WTC11 (cell line): ENCODE measurements at places on chromosomes 12 and 14. TPM values are rescaled to one million over a fixed set of nuclear protein-coding genes. Genes with fewer than 3 reads are reported as not detected.

DNA sequence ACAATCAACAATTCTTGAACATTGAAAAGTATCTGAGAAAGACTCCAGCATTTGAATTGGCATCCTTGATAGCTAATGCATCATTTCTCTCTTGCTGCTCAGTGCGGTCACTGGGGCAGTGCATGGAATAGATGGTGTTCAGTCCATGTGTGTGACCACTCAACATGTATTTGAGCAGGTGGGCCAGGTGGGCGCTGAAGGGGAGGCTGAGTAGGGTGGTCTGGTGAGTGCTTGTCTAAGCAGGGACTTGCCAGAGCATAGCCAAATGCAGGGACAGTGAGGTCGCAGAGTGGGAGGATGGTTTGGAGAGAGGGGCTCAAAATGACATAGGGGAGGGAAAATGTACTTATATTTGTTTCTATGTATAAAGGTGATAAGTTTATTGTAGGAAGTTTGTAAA is 409.0 kb downstream of the TMEM121 start:
- no peak for DNase-seq
- peaks cover 80% of the 10 kb centered on the region for H3K36me3 ChIP-seq
- no peaks in the 10 kb centered on the region for H3K4me1 ChIP-seq
- H3K4me3 ChIP-seq = no peak overlapping the region

- no peaks in the 10 kb centered on the region for H3K27me3 ChIP-seq
- DNase-seq = no peak
- peaks cover 16% of the 10 kb centered on the region for H3K4me1 ChIP-seq
- peaks cover 34% of the 10 kb centered on the region for H3K36me3 ChIP-seq
- H3K27ac ChIP-seq = no peak overlapping the region
These were observed 65.2 kb downstream of the PAPOLA start for GRCh38 chr14:96567289-96567899.

DNA sequence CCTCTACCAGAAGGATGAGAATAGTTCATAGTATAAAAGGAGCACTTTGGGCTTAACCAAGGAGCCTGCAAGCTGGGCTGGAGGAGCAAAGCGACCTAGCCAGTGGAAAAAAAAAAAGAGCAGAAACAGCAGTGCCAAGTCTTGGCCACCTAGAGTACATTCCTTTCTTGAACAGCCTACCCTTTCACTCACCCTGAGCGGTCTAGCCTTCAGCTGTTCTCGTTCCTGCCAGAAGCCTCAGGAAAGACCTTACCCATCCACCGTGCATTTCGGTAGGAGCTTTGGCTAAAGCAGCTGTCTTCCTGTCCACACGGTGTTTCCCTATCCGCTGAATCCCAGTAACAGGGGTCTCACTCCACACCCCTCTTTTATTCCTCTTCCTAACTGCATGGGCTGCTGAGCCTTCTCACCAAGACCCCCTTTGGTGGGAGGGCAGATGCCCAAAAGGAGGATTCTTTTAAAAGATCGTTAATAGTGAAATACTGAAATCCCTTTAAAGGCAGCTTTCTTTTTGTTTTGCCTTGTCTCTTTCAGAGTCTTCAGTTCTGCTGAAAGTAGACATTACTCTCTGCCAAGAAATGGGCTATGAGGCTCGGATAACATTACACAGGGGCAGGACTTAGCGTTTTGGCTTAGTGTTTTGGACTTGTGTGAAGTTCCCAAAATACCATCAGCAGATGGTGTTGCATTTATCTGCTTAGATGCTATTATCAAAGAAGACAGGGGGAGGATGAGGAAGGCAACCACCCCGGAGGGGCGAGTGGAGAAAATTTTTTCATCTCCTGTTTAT is 88.5 kb upstream of the METAP2 start:
- no peak overlapping the region for H3K4me3 ChIP-seq
- H3K27ac ChIP-seq = no peak overlapping the region
- H3K27me3 ChIP-seq = no peaks in the 10 kb centered on the region
- no peaks in the 10 kb centered on the region for H3K36me3 ChIP-seq

GRCh38 chr12:54356228-54356627 is 8.1 kb downstream of the GPR84 start:
- H3K4me3 ChIP-seq = peak overlapping the region; percentile 47; the same call in 1 of the 2 replicates
- no peak for DNase-seq
- H3K4me1 ChIP-seq = peaks cover 31% of the 10 kb centered on the region
- peak overlapping the region; percentile 92 for H3K27ac ChIP-seq
- H3K36me3 ChIP-seq = no peaks in the 10 kb centered on the region

DNA sequence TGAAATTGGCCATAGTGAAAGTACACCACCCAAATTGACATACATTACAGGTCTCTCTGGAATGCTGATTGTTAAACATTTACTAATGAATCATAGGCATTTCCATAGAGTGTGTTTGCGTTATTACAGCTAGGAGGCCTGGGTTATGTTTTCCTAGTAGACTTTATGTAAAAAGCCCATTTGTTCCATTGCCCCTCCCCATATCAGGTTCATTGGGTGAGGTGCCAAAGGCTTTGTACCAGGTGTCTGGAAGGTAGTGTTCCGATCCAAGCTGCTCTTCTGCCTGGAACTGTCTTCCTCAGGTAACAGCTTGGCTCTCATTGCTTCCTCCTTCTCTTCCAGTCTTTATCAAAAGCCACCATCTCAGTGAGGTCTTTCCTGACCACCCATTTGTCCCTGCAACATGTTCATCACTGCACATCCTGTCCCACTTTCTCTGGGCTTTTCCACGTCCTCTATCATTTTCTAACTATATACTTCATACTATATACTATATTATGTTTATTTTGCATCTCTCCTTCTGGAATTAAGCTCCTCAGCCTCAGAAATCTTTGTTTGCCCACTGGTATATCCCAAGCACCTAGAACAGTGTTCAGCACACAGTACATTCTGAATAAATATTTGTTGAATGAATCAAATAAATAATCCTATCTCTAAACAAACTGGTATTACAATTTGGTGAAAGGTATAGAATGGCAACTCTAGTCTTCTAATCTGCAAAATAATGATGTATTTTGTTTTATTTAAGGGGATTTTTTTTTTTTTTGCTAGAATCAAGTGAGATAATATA is 252.3 kb downstream of the KTN1 start:
- no peaks in the 10 kb centered on the region for H3K36me3 ChIP-seq
- H3K27me3 ChIP-seq = no peaks in the 10 kb centered on the region
- no peak overlapping the region for H3K4me3 ChIP-seq
- no peak for DNase-seq

GRCh38 chr12:24252602-24253001 is 303.1 kb upstream of the SOX5 start:
- peaks cover 63% of the 10 kb centered on the region for H3K4me1 ChIP-seq
- H3K36me3 ChIP-seq = peaks cover 7% of the 10 kb centered on the region
- H3K27ac ChIP-seq = peak overlapping the region; percentile 96
- peak overlapping the region; percentile 52 for H3K4me3 ChIP-seq

GRCh38 chr12:5171701-5172100 is 128.0 kb downstream of the KCNA5 start:
- peaks cover 13% of the 10 kb centered on the region for H3K4me1 ChIP-seq
- no peak overlapping the region for H3K4me3 ChIP-seq
- H3K36me3 ChIP-seq = peaks cover 4% of the 10 kb centered on the region; the same call in 1 of the 2 replicates
- DNase-seq = peak; percentile 38
- no peaks in the 10 kb centered on the region for H3K27me3 ChIP-seq

DNA sequence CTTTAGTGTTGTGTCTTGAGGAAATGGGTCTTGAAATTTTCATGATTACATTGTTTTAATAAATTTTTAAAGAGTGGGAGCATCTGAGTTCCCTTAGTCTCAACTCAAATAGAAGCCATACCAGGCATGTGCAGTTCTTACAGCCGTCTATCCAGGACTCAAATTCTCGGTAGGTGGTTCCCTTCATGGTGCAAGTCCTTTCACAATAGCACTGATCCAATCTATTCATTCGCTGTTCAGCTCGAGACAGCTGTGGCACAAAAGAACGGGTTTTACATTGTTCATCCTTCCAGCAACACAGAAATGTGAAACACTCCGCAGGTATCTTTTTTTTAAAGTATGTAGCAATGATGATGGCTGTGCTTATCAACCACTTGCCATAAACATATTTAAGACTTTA is 100.2 kb downstream of the NELL2 start:
- no peaks in the 10 kb centered on the region for H3K27me3 ChIP-seq
- H3K27ac ChIP-seq = no peak overlapping the region
- peaks cover 18% of the 10 kb centered on the region for H3K4me1 ChIP-seq

GRCh38 chr14:93160353-93160801 is 24.3 kb downstream of the MOAP1 start:
- no peaks in the 10 kb centered on the region for H3K36me3 ChIP-seq
- H3K4me3 ChIP-seq = no peak overlapping the region
- peak; percentile 29 for DNase-seq
- no peak overlapping the region for H3K27ac ChIP-seq
- H3K27me3 ChIP-seq = no peaks in the 10 kb centered on the region
- H3K4me1 ChIP-seq = peaks cover 4% of the 10 kb centered on the region

- DNase-seq = no peak
- no peak overlapping the region for H3K27ac ChIP-seq
- H3K4me3 ChIP-seq = no peak overlapping the region
- peaks cover 25% of the 10 kb centered on the region for H3K4me1 ChIP-seq
These were observed 13.6 kb upstream of the MYBPC1 start for GRCh38 chr12:101581190-101581589.

RFC5 gene
- total RNA-seq = 34.5 to 35.9 TPM (median 35.2 TPM) in 3 replicates

ENDOU gene
- total RNA-seq = not detected in 3 replicates

CPNE6 gene
- total RNA-seq = not detected in 3 replicates

A2ML1 gene
- total RNA-seq = 9.1 to 11.5 TPM (median 10.5 TPM) in 3 replicates

CLIP1 gene
- 21.3 to 24.9 TPM (median 21.5 TPM) in 3 replicates for total RNA-seq
